Foreskin melanocyte (primary cell): ENCODE measurements at places on chromosomes 4 and X.
A peak's percentile ranks its signal among the peaks of the same experiment; 100 is the strongest.

DNA sequence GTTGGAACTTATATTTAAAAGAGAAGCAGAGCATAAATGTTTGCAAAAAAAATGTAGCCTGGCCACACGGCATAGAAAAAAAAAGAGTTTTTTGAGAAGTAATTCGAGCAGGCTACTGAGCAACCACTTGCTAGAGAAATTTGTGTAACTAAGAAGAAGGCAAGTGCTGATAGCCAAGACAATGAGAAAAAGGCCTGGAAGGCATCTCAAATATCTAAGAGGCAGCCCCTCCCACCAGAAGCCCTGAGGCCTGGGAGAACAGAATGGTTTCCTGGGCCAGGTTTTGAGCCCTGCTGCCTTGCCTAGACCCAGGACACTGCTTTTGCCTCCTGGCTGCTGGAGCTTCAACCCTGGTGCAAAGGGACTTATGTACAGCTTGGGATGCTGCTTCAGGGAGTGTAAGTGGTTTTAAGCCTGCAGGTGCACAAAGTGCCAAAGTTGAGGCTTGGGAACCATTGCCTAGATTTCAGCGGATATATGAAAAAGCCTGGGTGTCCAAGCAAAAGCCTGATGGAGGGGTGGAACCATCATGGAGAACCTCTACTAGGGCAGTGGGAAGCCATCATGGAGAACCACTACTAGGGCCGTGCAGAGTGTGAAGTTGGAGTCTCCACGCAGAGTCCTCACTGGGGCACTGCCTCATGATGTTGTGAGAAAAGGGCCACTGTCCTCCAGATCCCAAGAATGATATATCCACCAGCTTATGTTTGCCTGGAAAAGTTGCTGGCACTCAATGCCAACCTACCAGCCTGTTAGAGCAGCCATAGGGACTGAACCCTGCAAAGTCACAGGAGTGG is 9.7 kb downstream of the TECRL start:
- DNase-seq: no peak

GRCh38 chr4:48015216-48015615 is 1.3 kb downstream of the CNGA1 start:
- no peak for DNase-seq

DNA sequence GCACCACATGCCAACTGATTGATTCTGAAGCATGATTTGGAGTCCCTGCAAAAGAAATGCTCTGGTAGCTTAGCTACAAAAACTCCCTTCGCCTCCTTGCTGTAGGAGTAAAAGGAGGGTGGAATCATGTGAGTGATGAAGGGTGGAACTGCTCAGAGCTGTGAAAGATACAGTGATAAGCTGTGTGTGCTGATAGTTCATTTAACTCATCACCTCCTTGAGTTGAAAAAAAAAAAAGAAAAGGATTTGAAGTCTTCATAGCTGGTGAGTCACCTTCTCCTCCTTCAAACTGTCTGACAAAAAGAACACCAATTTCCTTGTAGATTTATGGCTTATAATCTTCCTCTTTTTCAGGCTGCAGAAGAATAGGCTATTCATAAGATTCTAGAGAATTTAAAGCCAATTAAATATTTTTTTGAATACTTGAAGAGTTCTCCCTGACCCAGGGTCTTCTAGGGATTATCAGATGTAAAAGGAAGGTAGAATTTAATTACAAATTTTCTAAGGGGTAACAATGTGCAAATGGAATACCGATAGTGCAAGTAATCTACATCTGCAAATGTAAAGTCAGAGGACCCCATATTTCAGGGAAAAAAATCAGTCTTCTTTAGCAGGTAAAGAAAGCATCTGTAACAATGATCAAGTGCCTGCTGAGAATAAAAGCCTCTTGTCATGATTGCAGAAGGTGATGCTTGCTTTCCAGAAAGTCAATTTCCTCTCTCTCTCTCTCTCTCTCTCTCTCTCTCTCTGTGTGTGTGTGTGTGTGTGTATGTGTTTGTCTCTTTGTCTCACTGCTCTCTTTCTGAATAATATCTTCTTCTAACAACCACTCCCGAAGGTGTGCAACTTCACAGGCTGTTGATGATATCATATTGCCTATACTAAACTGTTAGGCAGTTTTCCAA is 208.8 kb upstream of the VEGFC start:
- DNase-seq: peak; percentile 50

DNA sequence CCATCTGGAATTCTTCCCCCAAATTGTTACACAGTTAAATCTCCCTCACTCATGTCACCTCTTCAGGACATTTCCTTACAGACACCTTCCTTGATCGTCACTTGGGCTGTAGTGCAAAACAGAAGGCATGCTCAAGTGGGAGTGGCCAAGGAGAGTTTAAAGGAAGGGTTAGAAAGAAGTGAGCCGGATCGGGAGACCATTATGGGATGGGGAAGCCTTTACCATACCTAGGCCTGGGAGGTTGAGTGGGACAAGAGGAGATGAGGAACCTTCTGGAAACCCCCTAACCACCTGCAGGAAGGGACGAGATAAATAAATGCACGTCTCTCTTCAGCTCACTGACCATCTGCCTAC is 102.7 kb downstream of the UCHL1 start:
- DNase-seq: no peak

- no peak for DNase-seq
Measured at GRCh38 chrX:149527705-149528104, 13.1 kb upstream of the EOLA1 start.

DNA sequence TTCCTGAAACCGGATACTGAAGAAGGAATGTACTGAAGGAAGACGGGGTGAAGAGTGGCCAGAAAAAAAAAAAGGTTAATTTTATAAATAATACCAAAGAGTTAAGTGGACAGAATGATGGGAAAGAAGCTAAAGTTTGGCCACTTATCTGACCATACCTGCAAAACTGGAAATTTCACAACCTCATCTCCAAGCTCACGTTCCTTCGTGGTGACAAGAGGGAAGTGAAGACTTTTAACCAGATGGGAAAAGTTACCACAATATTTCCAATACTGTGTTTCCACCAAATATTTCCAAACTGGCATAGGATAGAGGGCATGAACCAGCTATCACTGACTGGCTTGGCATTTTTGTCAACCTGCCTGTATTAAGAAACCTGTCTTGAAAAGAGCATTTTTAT is 56.4 kb downstream of the MAML3 start:
- no peak for DNase-seq

DNA sequence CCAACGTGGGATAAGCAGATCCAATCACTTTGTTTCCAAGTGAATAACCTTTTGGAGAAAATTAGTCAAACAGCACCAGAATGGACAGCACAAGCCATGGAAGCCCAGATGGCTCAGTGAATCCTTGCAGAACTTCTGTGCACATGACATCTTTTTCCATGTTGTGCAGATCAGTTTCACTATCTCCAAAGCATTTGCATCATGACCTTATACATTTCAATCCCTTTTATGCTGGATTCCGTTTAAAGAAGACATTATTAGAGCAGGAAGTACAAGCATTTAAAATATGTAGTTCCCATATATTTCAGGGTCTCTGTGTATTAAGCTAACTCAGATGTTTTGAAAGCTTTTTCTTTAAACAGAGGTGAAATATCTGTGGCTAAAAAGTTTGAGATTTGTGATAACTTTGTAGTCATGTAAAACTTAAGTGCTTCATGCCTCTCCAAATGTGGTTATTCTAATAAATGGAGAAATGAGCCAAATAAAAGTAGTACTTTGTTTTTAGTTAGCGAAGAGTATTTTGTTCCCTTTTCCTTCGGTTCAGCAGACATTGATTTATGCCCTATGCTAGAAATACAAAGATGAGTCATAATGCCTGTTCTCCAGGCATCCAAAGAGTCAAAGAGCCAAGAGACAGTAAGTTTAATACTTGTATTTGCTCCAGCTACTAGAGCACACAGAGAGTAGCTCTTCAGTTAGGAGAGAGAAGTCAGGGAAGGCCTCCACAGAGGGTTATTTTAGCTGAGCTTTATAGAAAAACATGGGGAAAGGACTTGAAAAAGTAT is 39.0 kb downstream of the PLAC8 start:
- DNase-seq: peak; percentile 64

DNA sequence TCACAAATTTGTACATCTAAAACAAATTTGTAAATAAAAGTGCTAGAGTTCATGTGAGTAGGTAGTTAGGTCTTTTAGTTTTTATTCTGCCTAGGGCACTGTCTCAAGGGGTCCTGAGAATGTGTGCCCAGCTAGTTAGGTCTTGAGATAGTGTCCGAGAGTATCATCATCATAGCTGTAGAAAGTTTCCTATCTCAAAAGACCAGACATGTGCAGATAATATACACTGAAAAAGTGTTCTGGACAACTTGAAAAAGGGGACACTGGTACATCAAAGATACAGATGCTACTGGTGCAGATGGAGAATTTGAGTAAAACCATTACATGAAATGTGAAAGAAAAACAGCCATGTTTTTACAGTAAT is 1.8 kb upstream of the ZCCHC4 start:
- no peak for DNase-seq

- DNase-seq: no peak
Measured at GRCh38 chr4:88077911-88078524, 70.6 kb downstream of the PKD2 start.

GRCh38 chr4:38322714-38323113 is 341.3 kb upstream of the KLF3 start:
- no peak for DNase-seq

DNA sequence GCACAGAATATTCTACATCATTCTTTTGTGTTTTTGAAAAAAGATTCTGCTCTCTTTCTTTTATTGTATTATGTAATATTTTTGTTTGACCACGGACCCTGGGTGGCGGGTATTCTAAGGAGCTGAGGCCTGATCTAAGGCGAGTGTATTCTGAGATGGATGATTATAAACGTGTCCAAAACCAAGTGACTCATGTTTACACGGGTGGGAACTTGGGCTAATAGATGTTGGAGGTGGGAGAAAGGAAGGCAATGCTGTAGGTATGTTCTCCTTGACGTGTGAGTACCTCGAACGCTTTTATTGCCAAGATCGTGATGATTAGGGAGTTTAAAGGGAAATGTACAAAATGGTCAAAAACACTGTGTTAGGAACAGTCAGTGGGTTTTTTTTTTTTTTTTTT is 188.9 kb upstream of the FAT1 start:
- no peak for DNase-seq
